ENCODE measurements at places on chromosomes 5 and 9.

GRCh38 chr5:108919591-108920326 lies 172.1 kb downstream of the FER start:
- DNase-seq, result no peak

DNA sequence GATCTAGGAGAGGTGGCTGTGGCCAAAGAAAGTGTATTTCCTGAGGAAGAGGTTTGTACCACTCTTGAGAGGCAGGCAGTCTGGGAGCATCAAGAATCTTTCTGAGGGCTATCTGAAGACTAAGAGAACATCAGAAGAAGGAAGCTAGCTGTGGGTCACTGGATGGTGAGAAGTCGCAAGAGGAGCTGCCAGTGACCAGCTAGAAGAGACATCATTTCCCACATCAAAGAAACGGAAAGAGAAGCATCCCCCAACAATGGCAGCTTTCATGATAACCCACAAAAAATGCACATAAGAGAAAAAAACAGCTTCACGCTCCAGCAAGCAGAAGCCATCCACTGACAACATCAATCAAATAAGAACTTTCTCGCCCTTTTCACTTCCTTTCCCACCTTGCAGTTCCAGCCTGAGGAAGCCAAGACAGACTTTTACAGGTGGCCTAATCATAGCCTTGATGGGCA lies 25.0 kb upstream of the CEP78 start:
- DNase-seq, result no peak

GRCh38 chr9:20358207-20358606 lies 264.1 kb downstream of the MLLT3 start:
- DNase-seq, result no peak

DNA sequence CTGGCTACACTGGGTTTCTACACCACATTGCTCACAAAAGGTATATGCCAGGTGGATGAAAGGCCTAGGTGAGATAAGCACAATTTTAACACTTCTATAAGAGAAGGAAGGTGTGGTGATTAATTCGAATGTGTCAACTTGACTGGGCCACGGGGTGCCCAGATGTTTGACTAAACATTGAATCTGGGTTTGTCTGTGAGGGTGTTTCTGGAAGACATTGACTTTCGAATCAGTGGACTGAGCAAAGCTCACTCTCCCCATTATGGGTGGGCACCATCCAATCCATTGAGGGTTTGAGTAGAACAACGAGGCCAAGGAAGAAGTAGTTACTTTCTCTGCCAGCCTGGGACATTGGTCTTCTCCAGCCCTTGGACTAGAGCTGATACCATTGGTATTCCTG lies 78.2 kb upstream of the COL5A1 start:
- DNase-seq, result no peak

- DNase-seq, result no peak
Observed at GRCh38 chr5:156402387-156402921, 75.5 kb downstream of the SGCD start.

DNA sequence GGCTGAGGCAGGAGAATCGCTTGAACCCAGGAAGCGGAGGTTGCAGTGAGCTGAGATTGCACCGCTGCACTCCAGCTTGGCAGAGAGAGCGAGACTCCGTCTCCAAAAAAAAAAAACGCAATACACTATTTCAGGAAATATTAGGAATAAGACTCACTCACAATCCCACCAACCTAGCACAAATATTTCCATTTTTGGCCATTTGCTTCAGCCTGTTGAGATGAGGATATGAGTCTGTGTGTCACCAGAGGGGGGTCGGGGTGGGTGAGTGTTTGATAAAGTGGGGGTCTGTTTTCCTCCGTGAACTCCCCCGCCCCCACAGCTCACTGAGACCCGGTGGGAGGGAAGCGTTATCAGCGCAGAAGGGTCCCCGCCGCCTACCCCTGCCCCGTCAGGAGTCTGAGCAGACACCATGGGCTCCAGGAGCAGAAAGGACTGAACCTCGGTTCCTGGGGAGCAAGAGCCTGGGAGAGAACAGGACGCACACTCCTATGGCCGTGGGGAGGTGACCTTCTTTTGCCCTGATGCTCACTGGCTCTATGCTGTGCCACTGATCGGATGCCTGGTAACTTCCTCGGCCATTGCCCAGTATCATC lies 153.8 kb upstream of the PHYKPL start:
- DNase-seq, result no peak

DNA sequence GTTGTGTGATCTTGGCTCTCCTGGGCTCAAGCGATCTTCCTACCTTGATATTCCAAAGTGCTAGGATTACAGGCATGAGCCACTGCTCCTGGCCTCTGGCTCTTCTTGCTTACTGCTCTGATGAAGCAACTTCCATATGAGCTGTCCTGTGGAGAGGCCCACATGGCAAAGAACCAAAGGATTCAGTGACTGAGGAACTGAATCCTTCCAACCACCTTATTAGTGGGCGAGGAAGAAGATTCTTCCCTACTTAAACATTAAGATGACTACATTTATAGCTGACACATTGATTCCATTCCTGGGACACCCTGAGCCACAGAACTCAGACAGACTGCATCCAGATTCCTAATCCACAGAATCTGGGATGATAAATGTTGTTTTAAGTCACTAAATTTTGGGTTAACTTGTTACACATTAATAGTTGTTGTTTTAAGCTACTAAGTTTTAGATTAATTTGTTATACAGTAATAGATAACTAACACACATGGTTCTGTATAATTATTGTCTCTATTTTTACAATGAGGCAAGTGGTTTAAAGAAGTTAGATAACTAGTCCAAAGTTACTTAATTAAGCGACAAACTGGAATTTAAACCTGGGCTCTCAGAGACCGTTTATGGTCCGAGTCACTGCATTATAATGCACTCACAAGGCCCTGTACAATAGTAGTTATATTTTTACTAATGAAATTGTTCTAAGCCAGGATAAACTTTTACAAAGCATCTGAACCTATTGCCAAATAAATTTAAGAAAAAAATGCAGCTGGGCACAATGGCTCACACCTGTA lies 16.7 kb upstream of the SLCO4C1 start:
- no peak for DNase-seq

DNA sequence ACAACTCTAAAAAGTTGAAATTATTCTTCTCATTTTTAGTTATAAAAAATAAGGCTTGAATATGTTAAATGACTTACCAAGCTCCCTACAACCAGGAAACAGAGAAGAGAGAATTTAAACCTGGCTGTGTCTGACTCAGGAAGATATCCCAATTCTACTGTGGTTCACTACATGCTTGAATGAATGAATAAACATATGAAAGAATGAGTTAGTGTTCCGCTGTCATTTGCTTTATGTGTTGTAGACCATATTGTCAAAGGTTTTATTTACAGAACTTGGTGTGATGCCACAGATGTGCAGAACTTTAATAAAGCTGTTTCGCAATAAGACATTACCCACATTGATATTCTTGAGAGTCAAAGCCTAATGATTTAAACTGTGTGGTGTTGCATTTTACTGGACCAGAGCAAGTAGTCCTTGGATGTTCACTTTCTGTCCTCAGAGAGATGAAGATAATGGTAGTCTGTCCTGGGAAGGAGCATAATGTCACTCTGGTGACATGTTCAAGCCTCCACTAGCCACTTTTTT lies 313.2 kb downstream of the TRIM32 start:
- DNase-seq, result no peak

- DNase-seq, result no peak
Observed at GRCh38 chr5:110644357-110644756, 82.1 kb downstream of the TMEM232 start.

All from SHP77 (cell line).